ENCODE measurements at places on chromosomes 16 and 17.

- no peak for DNase-seq
These were observed 45.5 kb downstream of the CYTH1 start for GRCh38 chr17:78736526-78737079.

DNA sequence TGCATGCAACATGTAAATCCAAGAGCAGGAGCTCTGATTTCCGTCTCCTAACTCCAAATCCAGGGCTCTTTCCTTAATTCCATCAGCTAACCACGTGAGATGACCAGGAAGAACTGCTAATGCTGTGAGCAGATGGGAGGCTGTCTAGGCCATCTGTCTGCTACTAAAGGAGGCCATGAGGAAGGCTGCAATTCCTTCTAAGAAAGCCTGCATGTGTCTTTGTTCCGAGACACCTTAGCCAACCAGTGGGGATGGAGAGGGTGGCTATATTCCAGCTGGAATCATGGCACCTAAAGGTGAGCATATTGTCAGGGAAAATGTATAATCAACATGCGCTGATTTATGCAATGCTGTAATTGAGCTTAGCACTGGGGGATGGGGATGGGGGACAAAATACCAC, 267.2 kb upstream of the CDH5 start:
- DNase-seq, result no peak

DNA sequence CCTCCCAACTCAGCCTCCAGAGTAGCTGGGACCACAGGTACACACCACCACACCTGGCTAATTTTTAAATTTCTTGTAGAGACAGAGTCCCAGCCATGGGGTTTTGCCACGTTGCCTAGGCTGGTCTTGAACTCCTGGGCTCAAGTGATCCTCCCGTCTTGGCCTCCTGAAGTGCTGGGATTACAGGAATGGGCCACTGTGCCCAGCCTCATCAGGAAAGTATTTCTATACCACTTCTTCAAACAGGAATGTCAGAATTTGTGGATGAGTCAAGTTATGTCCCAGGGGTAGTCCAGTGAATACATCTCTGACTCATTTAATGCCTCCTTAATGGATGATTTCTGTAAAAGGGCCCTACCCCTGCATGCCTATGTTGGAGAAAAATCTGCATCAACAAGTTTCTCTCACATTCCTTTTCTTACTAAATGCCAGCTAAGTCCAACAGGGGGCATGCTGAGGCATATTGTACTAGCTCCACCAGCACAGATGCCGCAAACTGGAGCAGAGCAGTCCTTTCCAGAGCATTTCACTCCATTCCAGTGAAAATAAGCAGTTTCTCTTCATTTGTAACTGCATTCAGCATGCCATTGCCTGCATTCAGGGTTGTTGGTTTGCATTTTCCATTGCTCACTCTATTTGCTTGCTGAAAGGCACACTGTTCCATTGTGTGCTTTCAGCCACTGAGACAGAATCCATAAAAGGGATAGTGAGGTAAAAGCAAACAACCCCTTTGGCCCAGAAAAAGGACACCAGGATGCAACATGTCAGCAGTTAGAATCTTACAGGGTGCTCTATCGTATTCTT, 5.3 kb upstream of the CAVIN1 start:
- DNase-seq, result no peak

GRCh38 chr16:1330260-1330914, 3.1 kb upstream of the BAIAP3 start:
- no peak for DNase-seq

GRCh38 chr16:50334106-50334975, 34.4 kb downstream of the BRD7 start:
- DNase-seq, result no peak

DNA sequence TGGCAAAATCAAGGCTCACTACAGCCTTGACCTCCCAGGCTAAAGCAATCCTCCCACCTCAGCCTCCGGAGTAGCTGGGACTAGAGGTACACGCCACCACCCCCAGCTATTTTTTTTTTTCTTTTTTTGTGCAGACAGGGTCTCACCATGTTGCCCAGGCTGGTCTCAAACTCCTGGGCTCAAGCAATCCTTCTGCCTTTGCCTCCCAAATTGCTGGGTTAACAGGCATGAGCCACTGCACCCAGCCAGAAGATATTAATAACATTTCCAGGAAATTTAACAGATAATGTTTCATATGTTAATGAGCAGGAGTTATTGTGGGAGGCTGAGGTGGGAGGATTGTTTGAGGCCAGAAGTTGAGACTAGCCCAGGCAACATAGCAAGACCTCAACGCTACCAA, 8.4 kb upstream of the SPG7 start:
- no peak for DNase-seq

- DNase-seq, result no peak
These were observed 57.7 kb downstream of the OR1D5 start for GRCh38 chr17:3005696-3006095.

DNA sequence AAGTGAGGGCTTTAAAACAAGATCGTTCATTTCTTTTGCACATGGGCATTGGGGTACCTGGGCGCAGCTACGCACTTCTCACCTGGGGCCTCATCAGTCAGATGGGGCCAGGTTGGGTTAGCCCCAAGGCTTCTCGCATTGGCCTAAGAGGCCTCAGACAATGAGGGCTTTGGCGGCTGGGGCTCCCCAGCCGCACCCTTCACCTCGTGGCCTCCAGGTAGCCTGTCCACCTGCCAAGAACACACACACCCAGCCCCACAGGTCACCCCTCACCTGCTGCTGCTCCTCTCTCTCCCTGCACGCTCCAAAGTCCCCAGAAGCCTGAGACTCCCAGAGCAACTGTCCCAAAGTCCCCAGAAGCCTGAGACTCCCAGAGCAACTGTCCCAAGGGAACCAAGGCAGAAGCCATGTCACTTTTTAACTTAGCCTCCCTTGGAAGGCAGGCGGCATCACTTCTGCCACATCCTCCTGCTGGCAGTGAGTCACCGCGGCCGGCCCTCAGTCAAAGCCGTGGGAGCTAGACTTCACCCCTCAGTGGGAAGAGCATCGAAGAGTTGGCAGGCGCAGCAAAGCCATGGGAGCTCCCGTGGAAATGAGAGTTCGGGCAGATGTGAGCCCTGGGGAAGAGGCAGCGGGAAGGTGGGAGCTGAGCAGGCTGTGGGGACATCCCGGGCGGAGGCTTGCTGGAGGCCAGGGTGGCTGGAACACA, 78.9 kb upstream of the PLCG2 start:
- DNase-seq, result no peak

DNA sequence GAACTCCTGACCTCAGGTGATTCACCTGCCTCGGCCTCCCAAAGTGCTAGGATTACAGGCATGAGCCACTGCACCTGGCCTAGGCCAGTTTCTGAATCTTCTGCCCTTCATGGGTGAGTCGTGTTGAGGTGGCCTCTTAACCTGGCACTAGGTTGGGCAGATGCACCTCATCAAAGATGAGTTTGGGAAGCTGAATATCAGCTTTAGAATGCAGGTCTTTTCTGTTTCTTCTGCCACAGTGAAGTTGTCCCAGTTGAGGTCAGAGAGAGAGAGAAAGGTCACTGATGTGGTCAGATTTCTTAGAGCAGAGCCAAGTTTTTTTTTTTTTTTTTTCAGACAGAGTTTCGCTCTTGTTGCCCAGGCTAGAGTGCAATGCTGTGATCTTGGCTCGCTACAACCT, 111.3 kb upstream of the WSCD1 start:
- DNase-seq, result no peak

- no peak for DNase-seq
These were observed 60.4 kb upstream of the RPH3AL start for GRCh38 chr17:413016-413350.

DNA sequence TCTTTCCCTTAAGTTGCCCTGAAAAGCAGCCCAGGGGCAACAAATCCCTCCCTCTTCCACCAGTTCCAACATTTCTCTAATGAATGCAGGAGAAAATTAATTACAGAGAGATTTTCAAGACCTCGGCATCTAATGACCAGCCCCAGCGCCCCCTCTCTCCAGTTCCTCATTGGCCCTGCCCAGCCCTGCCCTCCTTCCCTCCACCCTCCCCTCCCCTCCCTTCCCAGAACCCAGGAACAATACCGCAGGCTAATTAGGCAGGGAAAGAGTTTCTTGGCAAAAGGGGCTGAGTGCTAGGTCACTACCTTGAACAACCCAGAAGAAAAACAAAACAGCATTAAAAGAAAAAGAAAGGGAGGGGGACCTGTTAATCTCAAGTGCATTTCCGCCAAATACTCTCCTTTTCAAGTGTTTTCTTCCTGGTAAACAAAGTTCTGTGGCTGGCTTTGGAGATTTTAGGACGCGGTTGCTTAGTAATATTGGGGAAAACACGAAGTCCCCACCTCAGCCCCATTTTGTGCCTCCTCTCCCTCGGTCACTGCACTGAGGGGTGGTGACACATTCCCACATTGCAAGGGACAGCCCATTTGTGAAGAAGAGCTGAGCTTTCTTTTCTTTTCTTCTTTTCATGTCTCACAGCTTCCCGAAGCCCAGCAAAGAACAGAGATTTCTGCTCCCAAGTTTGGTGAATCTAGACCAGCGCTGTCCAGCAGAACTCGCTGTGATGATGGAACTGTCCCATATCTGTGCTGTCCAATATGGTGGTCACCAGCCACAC, 215.4 kb downstream of the SOX9 start:
- no peak for DNase-seq
